Dorsolateral prefrontal cortex (tissue), 122 donors: ENCODE measurements at places on chromosomes 2 and 18. TPM values are rescaled to one million over a fixed set of nuclear protein-coding genes. Genes with fewer than 3 reads are reported as not detected.

Gene HIBCH
- total RNA-seq = 75.5 TPM

Gene B4GALT6
- total RNA-seq = 54.3 TPM

Gene ASNSD1
- total RNA-seq = 43.5 TPM

Gene TXNL4A
- total RNA-seq = 96.6 TPM

Gene MC2R
- not detected for total RNA-seq

Gene CFC1
- 2.3 TPM for total RNA-seq

Gene KCNE4
- total RNA-seq = 3.1 TPM

Gene EDAR
- total RNA-seq = not detected

Gene ARHGAP28
- total RNA-seq = 5.4 TPM

Gene TRPM8
- not detected for total RNA-seq

Gene SMC6
- total RNA-seq = 27.2 TPM

Gene GAL3ST2
- 2.8 TPM for total RNA-seq

Gene FBXO11
- 108 TPM for total RNA-seq

Gene SFT2D3
- total RNA-seq = 2.7 TPM

Gene NEB
- 1.4 TPM for total RNA-seq

Gene OTOS
- 4.8 TPM for total RNA-seq

Gene IL36RN
- not detected for total RNA-seq

Gene FSHR
- total RNA-seq = 1.9 TPM

Gene TWIST2
- total RNA-seq = 0.96 TPM

Gene VSNL1
- total RNA-seq = 810 TPM

Gene MAB21L4
- total RNA-seq = not detected
